NCI-H510A (cell line): ENCODE measurements at places on chromosomes 7 and 10.

GRCh38 chr7:112790586-112791003, 402 bp upstream of the TMEM168 start:
- no peak for DNase-seq

DNA sequence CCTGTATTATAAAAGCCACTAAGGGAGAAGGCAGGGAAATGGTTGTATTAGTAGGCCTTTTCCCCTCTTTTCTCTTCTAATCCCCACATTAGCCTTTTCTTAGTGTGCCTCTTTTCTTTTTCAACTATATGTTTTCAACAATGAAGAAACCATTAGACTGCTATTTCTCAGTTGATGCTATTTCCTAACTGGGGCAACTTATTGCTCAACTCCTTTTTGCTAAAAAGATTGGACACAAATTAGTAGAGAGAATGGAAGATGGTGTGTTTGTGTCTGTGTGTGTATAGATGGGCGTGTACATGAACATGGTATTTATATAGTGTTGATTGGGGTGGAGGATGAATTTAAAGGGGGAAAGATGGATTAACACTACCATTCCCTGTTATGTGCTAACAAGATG, 28.4 kb downstream of the TBC1D12 start:
- no peak for DNase-seq

DNA sequence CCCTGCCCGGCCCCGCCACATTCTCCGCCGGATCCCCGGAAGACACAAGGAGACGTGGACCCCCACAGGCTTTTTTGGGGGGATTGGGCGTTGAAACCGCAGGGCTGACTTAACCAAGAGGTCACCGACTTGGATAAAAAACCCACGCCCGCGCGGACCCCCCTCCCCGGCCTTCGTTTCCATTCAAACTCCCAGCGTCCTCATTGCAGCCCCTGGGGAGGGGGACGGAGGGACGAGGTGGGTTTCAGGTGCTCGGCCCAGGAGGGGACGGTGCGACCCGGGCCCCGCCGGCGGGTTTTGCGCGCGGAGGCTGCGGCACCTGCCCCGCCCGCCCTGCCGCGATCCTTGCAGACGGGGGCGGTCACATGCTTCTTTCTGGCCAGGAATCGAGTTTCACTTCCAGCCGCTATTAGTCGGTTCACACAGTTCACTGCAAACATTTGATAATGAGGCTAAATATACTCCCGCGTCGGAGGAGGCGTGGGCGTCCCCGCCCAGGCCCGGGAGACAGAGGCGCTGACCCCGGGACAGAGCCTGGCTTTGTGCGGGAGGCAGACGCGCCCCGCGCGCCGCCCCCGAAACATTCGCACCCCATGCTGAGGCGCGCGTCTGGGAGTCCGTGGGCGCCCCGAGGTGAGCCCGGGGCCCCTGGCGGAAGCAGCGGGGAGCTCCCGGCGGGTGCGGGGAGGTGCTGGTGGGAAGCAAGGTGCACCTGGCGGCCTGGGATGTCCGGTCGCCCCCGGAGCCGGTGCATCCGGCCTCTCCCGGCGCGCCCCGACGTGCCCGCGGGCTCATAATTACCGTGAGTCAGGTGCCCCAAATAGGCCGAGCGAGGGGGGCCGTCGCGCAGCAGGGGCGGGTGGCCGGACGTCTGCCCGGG, 2.7 kb upstream of the PDGFA start:
- DNase-seq: no peak

GRCh38 chr10:45585131-45585530, 87.4 kb downstream of the ZFAND4 start:
- no peak for DNase-seq

DNA sequence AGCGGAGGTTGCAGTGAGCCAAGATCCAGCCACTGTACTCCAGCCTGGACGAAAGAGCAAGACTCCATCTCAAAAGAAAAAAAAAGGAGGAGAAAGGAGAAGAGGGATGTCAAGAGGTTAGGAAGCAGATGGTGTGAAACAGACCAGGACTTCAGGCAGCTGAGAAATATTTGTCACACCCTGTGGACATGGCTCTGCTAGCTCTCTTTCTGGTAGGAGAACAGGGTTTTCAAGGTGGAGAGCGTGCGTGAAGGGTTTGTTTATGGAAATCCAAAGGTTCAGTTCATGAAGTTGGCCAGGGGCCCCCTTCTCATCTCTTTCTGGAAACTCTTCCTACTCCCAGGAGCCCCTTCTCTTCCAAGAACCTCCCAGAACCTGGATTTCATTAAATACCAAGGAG, 110.8 kb upstream of the GALNT17 start:
- no peak for DNase-seq
